ENCODE measurements at places on chromosomes 6 and 20.

DNA sequence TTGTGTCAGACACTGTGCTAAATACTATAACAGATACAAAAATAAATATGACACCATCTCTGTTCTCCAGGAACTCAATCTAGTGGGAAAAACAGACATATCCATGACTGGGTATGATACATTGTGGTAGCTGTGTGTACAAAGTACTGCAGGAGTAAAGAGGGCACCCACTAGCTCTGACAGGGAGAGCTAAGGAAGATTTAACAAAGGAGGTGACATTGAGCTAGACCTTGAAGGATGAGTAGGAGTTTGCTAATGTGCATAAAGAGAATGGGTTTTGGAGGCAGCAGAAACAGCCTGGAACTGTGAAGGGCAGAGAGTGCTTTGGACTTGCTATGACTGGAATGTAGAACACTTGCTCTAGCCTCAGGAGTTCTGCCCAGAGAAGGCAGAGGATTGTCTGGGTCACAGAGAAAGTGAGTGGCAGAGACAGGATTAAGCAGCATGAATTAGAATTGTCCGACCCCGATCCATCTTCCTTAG lies 14.4 kb downstream of the MMP24 start:
- no peak for DNase-seq

GRCh38 chr6:92404281-92404680 lies 1015.1 kb downstream of the EPHA7 start:
- no peak for DNase-seq

DNA sequence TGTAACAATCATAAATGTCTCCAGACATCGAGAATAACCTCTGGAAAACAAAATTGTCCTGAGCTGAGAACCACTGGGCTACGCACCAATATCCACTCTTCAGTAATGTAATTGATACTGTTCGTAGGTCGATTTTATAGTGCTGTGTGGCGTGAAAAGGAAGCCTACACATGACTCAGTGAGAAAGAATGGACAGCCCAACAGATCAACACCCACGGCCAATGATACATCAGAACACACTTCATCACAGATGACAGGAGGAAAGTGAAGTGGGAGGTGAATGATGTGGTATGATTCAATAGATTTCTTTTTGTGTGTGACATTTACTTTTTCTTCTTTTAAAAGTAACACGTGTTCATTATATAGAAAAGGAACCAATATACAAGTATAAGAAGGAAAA lies 93.5 kb downstream of the RPS12 start:
- DNase-seq = no peak

DNA sequence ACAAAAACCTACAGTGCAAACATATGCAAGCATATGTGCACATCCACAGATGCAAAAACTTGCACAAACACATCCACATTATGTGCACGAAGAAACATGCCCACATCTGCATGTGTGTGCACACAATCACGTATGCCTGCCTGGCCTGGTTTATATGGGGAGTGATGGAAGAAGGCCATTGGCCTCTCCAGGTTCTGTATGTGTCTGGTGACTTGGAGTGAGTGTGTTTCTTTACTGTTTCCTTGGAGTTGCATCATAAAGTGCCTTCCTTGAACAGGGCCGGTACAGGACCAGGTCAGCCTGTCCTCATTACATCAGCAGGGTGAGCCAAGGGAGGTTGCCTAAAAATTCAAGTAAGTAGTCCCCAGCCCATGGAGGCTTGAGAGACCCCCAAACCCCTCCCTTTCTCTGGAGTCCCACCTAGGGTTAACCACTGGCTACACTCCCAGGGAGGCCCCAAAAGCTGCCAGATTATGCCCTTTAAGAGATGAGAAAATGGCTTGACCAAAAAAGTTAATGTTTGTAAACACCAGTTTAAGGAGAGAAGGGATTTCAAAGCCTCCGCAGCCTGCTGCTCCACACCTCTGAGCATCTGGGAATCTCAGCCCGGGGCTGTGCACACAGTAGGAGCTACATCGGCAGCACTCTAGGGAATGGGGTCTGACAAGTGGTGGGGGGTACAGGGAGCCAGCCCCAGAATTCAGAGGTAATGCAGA lies 140.8 kb downstream of the VEGFA start:
- no peak for DNase-seq

- DNase-seq = no peak
Measured at GRCh38 chr6:135853227-135853626, 1.7 kb downstream of the PDE7B start.

GRCh38 chr20:20520776-20521175 lies 152.9 kb downstream of the INSM1 start:
- no peak for DNase-seq

DNA sequence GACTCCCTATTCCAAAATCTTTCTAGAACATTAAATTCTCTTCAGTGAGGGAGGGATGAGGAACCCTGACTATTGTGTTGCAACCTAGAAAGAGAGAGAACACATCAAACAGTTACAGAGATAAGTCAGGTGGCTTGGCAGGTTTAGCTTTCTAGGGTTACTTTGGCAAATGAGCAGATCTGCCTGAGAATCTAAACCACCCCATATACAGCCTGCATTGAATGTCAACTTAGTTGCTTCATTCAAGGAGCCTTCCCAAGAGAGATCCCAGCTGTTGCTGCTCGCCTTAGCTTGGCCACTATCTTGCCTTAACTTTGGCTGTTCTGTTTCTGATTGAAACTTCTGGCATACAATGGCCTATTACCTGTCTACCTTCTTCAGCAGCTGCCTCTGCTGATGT lies 74.7 kb upstream of the TCF21 start:
- no peak for DNase-seq

- no peak for DNase-seq
Measured at GRCh38 chr6:31048099-31048498, 37.8 kb downstream of the MUC22 start.

DNA sequence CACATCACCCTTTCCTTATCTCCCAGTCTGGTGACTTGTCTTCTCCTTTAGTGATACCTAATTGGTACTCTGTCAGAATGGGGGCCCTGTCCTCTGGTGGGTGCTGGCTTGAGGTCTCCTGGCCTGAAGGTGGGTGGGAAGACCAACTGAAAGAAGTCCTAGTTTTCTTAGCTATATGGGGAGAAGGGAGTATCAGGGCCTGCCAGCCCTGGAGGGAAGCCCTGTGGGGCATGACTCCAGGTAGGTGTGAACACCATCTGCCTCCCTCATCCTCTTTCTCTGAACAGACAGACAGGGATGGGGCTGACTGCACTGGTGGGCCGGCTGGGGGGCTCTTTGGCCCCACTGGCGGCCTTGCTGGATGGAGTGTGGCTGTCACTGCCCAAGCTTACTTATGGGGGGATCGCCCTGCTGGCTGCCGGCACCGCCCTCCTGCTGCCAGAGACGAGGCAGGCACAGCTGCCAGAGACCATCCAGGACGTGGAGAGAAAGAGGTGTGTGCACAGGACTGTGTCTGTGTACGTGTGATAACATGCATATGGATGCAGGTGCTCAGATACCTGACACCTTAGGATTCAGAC lies 4.8 kb downstream of the CRIP3 start:
- no peak for DNase-seq

GRCh38 chr20:32497589-32498224 lies 87.4 kb downstream of the NOL4L start:
- no peak for DNase-seq

Data from activated naive CD4-positive, alpha-beta T cell treated with Interleukin-2 at 50 U/mL for 16 hours (primary cell).